Panc1 (cell line): ENCODE measurements at places on chromosomes 5 and 9.

DNA sequence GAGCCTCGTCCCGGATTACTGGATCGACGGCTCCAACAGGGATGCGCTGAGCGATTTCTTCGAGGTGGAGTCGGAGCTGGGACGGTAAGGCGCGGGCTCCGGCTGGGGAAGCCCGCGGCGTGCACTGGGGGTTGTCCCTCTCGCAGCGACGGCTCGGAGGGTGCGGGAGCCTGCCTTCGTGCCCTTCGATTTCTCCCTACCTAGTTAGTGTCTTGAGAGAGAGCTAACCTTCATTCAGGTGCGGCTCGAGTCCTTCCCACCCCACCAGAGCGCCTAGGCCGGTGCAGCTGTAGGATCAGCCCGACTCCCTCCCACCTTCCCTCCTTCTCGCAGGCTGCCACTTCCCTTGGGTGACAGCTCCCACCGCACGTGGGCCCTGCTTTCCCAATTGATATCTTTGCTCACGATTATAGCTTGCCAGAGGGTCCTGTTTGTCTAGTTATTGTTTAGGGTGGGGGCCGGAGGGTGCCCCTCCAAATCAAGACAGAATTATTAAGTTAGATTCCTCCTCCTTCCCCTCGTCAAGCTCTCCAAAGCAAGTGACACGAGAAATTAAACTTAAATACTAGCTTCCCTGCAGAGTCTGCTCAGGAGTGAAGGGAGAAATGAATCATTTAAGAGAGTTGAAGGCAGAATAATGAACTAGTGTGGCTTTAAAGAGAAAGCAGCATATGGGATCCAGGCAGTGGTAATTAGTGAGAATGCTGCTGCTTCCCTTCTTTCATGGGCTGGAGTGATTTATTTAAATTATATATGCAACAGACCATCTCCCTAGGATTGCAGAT is 569 bp downstream of the CAMK4 start:
- DNase-seq = no peak

DNA sequence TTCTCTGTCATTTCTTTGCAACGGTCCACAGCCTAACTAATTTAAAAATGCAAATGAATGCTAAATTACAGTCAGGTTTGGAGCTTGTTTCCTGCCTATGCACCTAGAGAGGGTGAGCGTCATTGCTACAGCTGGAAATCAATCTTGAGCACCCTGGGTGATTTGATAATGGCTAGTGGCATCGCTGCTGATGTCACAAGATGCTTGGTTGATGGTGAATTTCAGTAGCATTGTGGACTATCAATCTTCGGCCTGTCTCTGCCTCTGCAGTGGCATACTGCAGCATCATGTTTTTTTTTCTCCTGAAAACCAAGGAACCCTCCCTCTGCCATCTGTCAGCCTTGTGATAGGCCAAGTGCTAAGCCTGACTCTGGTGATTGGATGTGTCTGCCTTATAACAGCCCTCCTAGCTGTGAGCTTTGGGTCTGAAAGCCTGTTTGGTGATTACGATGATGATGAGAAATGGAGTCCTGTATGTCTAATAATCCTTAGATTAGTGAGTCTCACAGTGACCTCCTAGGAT is 75.3 kb downstream of the NMUR2 start:
- no peak for DNase-seq

- no peak for DNase-seq
Observed at GRCh38 chr5:142408536-142408935, 83.7 kb upstream of the SPRY4 start.

- no peak for DNase-seq
Observed at GRCh38 chr5:91840412-91840811, 457.3 kb upstream of the ARRDC3 start.

GRCh38 chr5:21688655-21689054 is 1164.5 kb downstream of the CDH12 start:
- no peak for DNase-seq

DNA sequence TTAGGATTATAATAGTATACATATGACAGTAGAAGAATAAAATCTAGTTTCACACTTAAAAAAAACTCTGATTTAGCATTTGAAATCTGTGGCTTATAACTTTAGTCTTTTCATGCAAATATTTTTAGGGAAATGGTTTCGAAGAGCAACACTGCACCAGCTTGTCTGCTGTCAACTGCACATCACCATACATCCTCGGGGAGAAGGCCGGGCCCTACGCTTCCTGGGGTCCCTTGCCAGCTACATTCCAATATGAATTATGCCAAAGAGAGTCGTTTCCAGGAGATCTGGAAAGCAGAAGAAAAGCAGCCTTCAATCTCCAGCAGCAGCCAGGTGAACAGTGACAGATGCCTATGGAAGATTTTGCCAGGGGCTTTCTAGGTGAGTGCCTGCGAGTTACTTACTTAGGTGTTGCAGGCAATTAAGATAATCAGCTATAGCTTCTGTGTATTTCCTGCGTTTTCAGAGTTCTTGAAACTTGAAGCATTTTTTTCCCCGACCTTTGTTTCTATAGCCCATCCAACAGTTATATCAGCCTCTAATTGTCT is 166.8 kb downstream of the TRPM3 start:
- DNase-seq = no peak

DNA sequence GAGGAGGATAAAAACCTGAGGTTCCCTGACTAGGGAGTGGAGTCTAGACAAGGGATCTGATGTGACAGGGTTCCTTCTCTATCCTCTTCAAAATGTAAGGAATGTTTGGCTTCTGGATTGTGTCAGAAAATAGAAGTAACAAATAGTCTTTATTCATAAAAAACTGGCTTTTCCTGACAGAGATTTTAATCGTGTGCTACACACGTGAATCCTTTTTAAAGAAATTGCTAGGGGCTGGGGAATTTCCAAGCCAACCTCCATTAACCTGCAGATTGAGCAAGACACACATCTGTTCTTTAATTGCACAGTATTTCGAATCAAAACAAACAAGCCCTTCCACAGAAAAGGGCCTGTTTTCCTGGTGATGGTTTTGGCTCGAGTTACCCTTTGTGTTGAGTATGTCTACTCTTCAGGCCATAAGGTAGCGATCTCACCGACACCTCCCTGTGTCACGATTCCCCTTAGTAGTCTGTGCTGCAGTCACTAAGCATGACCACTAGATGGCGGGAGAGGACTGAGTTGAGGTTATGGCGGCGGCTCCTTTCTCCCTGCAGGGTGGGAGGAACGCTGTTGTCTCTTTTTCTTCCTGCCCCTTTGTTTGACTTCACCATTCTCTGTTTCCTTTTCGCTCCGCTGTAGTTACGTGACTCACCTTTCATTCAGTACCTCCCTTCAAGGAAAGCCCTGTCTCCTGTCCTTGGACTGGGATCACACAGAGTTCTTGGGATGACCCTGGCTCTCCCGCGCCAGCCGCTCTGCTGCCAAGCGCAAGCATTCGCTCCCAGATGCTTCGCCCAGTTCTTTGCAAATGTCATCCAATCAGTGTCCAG is 137.1 kb upstream of the SLC24A2 start:
- DNase-seq = peak; percentile 52
